ENCODE measurements at places on chromosomes 7 and 10.

GRCh38 chr7:91355695-91356435 lies 91.6 kb downstream of the FZD1 start:
- no peak for DNase-seq

GRCh38 chr7:154794147-154794780 lies 208.7 kb downstream of the PAXIP1 start:
- DNase-seq, result no peak

DNA sequence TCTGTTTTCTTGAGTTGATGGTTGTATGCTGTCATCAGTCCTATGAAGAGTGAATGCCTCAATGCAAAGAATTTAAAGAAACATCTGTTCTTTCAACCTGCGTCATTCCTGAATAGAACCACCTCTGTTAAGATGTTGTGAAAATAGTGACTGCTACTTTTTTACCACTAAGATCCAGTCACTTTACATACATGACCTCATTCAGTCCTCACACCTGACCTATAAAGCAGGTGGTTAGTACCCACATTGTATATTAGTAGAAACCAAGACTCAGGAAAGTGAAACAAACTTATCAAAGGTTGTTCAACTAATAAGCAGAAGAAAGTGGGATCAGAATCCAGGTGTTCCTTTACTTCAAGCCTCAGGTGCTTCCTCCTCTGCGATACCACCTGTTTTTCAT lies 64.8 kb downstream of the ITGB8 start:
- no peak for DNase-seq

DNA sequence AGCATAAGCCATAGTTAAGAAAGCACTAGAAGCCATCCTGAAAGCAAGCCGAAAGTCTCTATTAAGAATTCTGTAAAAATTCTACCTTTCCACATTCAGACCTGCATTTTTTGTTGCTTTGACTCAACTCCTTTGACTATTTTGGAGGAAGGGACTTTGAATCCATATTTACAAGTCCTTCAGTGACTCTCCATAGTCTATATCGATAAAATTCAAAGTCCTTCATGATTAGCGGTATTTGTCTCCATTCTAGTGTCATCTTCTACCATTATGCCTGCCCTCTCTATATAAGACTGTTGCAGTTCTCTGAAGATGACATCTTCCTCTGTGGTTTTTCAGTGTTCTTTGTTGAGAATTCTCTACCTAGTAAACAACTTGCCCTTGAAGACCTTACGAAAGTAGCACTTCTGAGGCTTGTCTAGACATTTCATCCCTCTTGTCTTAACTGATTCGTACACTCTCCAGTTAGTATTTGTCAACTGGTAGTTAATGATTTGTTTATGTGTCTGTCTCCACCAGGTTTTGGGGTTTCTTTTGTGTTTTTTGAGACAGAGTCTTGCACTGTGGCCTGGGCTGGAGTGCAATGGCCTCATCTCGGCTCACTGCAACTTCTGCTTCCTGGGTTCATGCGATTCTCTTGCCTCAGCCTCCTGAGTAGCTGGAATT lies 1.7 kb downstream of the CCSER2 start:
- DNase-seq, result no peak

- no peak for DNase-seq
These were observed 15.9 kb downstream of the TTYH3 start for GRCh38 chr7:2647594-2648172.
